ENCODE measurements at places on chromosomes 4 and X.

DNA sequence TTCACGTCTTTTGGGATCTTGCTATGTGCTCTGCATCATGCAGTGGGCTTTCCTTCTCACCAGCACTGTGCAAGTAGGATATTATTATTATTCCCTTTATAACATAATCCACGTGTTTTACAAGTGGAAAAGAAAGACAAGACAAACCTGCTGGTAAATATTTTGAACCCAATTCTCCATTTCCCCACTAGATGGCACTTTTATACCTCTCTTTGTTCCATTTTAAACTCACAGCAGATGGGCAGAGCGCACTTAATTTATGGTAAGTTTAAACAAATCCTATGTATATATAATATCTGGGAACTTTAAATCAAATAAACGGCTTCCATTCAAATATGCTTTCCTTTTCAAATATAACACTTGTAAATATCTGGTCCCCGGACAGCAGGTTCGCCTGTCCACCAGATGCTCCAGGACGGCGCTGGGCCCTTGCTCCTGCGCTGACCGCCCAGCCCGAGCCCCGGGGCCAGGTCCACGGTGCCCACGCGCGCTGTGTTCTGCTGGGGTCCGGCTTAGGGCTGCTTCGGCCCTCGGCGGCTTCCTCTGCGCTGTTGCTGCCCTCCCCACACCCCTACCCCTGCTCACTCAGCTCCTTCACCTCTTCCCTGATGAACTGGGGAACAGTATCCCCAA, 31.1 kb downstream of the F11 start:
- DNase-seq, result peak; percentile 86

GRCh38 chrX:29233592-29234183, 646.4 kb downstream of the IL1RAPL1 start:
- DNase-seq, result no peak

DNA sequence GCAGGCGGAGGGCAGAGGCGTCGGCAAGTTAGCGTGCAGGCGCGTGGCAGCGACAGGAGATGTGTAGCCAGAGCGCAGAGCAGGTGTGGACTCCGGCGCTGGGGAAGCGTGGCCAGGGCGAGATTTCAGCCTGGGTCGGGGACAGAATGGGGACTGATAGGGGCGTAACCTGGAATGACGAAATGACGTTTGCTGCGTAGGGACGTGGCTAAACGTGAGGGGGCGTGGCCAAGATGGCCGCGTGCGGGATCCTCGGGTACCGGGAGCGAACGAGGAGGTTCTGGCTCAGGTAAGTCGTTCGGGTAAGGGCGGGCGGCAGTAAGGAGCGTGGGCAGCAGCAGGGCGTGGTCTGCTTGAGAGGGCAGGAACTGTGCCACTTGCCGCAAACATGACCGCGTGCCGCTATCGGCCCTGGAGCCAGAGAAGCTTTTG, 10.9 kb upstream of the CLTRN start:
- peak; percentile 94 for DNase-seq

DNA sequence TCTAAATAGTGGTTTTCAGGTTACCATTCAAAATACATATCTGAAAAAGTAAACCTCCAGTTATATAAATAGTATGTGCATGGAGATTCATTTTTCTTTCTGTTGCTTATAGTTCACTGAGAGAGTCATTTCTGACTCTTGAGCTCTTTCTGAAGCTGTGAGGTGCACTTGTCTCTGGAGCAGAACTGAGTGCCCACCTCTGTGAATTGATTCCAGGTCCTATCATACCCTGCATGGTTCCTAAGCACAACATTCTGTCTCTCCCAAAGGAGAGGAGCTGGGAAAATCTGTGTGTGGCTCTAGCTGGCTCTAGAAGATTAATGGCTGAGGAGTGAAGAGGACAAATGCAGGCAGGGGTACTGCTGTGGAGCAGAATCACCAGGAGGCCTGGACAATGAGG, 161.6 kb upstream of the HCCS start:
- no peak for DNase-seq

DNA sequence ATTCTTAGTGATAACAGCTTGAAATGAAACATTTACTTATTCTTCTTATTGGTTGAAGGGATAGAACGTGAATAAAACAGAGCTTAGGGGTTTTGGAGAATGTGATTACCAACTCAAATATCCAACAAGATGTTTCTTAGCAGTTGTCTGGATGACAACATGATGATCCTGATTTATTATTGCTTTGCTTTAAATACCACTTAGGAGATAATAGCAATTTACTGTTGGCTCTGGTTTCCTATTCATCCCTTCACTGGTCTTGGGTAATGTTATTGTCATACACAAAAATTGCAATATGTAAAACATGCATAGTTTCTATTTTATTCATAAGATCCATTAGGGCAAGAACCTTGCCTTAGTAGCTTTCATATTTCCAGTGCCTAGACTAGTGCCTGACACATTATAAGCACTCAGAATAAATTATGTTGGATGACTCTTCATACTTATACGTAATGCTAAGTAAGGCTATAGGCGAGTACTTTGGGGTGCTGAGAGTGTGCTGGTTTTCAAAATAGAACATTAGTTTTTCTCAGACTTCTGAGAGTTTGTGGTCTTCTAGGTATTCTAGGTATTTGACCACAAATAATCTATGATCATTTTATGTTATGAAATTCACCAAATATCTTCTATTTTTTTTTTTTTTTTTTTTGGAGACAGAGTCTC, 58.6 kb upstream of the PGRMC2 start:
- DNase-seq, result no peak

- DNase-seq, result no peak
These were observed 98.0 kb downstream of the FRAS1 start for GRCh38 chr4:78154972-78155590.

- no peak for DNase-seq
These were observed 30.8 kb downstream of the RBBP7 start for GRCh38 chrX:16839219-16839851.

GRCh38 chr4:165470009-165470408, 91.2 kb downstream of the CPE start:
- no peak for DNase-seq

DNA sequence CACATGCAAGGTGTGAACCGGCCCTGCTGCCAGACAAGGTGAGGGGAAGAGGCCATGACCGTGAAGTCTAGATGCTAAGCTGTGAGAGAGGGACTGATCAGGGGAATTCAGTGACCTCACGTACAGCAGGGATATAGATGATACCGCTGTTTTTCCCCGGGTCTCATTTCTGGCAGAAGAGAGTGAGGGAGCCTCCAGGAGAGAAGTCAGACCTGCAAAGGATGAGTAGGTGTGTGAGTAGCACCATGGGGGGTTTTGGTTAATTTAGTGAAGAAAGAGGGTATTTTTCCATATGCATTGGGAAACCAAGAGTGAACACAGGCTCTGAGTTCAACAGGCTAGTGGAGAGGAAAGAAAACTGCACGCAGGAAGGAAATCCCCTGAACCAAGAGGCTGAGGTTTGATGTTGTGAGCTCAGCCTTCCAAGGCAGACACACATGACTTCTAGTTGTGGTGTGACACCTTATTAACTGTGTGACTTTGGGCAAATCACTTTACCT, 127.6 kb upstream of the GATB start:
- DNase-seq, result no peak

DNA sequence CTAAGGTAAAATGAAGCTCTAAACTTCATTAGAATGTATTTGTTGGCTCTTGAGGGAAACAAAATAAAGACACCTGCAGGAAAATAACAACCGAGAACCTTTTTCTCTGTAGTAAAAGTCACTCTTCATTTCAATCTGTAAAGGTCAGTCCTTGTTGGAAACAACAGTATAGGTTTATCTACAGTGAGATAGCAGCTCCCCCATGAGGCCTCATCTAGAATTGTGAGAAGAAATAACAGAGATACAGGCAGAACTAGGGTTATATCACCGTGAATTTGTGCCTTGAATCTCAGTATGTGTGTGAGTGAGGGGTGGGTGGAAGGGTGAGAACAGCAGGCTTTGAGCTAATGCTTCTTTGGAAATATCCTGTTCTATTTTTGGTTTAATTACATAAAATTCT, 107.8 kb upstream of the FMR1 start:
- peak; percentile 9 for DNase-seq

- DNase-seq, result no peak
These were observed 36.3 kb downstream of the POU4F2 start for GRCh38 chr4:146674829-146675570.

- no peak for DNase-seq
These were observed 89.8 kb upstream of the GPRIN3 start for GRCh38 chr4:89397441-89397840.

- peak; percentile 54 for DNase-seq
These were observed 24.3 kb downstream of the ADD1 start for GRCh38 chr4:2867758-2868491.

DNA sequence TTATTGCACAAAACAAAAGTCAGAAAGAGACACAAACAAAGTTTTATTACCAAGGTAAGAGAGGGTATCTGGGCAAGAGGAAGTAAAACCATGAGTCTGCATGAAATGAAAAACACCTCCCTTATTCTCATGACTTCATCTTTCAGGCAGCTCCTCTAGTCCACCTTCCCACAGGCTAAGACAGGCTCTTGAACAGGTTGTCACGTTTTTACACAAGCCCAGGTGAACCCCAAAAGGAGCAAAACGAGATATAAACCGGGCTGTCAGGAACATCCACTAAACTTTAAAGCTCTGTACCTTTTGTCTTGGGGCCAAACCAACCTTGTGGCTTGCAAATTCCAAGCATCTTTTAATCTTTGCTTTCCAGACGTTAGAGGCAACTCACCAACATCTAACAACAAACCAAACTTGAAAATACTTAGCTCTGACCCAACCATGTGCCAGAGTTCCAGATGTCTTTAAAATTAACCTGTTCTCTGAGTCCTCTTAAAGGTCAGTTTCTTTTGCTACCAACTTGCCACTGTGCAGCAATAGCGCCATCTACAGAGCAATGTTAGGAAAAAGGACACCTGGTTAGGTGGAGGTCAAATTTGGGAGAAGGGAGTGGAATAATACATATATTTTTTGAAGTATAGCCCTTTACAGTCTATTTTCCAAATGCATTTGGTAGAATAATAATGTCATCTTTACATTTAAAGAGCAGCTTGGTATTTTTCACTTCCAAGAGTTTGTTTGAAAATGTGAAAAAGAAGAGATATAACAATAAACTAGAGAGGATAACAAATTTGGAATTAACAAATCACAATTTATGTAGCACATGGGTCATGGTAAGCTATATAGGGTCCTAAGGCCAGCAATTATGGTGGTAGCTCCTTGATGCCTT, 73.1 kb downstream of the QRFPR start:
- peak; percentile 77 for DNase-seq

DNA sequence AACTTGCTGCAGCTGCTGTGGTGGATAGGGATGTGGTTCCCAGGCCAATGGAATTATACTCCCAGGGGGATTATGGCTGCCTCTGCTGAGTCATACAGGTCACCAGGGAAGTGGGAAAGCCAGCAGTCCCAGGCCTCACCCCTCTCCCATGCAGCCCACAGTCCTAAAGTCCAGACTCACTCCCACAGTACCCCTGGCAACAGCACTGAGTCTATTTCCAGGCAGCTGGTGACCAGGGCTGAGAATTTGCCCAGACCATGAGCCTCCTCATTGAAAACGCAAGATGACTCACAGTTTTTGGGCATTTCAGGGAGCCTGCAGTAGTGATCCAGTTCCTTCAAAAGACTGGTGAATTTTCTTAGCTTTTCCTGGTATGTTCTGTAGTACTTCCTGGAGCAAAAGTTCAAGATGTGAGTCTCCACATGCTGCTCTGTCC, 137.6 kb downstream of the NPNT start:
- DNase-seq, result no peak

DNA sequence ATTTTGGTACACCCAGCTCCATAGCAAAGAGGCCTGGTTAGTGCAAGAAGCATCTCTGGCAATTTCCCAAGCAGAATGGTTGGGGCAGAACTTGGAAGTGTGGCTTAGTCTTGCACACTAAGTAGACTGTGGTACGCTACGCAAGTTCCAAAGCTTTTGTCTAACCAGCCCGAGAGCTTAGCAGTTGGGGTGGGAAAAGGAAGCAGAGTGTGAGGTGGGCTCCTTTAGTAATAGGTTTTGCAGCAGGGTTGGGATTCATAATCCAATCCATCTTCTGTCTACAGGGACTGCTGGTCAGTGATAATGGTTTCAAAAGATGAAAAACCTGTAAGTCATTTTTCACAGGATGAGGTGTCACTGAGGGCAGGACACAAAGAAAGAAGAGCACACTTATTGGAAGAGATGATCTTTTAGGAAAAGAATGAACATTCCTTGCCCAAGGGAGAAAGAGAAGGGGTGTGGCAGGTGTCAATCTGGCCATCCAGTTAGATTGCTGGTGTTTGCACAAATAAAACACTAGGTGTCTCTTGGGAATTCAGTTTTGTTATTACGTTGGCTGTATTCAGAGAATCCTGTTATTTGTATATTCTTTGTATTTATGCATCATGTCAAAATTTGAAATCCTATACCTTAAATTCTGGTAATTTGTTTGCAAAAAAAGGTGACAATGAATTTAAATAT, 244.3 kb downstream of the GPAT3 start:
- no peak for DNase-seq

GRCh38 chr4:138007572-138007971, 234.6 kb downstream of the SLC7A11 start:
- no peak for DNase-seq

- DNase-seq, result no peak
These were observed 9.1 kb upstream of the TMPRSS11D start for GRCh38 chr4:67892905-67893304.

DNA sequence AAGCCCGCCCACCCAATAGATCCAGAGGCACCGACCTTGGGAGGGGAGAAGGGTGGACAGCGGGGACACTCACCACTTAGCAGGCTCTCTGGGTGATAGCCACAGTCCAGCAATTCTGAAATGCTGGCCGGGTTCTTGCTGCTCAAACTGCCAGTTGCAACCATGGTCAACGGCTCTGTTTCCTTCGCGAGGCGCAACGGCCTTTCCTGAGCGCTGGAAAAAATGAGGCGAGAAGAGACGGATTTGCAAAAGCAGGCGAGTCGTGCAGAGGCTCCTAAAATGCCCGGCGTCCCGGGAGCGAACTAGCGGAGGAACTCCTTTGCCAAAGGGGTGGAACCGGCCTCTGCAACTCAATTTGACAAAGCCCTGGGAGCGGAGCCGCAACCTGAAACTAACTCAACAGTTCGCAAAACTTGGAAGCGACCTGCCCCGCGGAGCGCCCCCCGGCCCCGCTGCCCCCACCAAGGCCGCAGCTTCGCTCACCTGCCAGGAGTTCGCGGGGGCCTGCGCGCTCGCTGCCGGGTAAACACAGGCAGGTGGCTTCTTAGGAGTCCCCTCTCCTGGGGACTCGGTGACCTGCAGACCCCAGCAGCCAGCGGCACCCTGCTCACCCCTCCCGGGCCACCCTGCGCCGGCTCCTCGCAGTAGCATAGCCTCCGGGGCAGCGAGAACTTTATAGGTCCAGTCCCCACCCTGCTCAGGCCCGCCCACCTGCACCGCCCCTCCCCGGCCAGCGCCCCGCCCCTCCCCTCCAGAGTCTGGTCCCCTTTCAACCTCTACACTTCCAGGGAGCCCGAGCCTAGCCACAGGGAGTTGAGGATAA, at the start of gene DDIT4L:
DDIT4L (minus strand) TSS at position 649 of the 823 bp plus-strand sequence; CDS start at position 164, 485 bp downstream.
- peak; percentile 67 for DNase-seq

GRCh38 chrX:70508296-70508911, 63.8 kb downstream of the DLG3 start:
- DNase-seq, result no peak

- DNase-seq, result peak; percentile 49
These were observed 40.4 kb upstream of the MAPK10 start for GRCh38 chr4:86400216-86400615.

Measured in adipocyte (in vitro differentiated cells).